ENCODE measurements at places on chromosomes 11 and 22. TPM values are rescaled to one million over a fixed set of nuclear protein-coding genes. Genes with fewer than 3 reads are reported as not detected.

Gene LYVE1
- polyA plus RNA-seq = not detected

DNA sequence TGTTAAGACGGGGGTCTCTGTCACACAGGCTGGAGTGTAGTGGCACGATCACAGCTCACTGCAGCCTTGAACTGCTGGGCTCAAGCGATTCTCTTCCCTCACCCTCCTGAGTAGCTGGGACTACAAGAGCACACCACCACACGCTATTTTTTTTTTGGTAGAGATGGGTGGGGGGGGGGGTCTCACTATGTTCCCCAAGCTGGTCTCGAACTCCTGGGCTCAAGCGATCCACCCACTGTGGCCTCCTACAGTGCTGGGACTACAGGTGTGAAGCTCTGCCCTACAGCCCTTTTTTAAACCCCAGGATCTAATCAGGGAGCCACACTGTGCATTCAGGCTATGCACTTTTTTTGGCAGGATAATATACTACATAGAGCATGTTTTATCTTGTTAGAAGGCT is 1.4 kb upstream of the DHCR7 start:
- no peak for DNase-seq

DNA sequence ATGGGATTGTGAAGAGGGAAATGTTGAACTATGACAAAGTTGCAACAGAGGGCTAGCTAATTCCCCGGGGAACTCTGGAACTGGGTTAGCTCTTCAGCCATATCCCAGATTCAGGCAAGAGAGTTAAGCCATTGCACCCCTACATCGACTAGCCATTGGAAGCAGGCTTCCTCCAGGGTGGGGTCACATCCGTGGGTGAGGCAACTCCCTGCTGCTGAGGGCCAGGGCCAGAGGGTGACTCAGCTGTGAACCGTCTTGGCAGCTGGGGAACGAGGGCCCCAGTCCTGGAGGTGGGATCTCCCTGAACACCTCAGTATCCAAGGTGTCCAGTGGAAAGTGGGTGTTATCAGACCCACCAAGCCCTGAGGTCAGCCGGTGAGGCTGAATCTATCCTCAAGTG is 41.1 kb downstream of the RPS6KA4 start:
- no peak for DNase-seq

- DNase-seq = peak; percentile 11
Measured at GRCh38 chr11:70818351-70818750, 420.0 kb downstream of the CTTN start.

Measured in muscle of arm (tissue), 14 donors.